Activated CD8-positive, alpha-beta T cell treated with anti-CD3 and anti-CD28 coated beads, Interleukin-2, amount 10 ng/mL, durations not matched to agents 7 days and 5 days (primary cell): ENCODE measurements at places on chromosomes 13 and 19. TPM values are rescaled to one million over a fixed set of nuclear protein-coding genes. Genes with fewer than 3 reads are reported as not detected.

PABPC3 gene
- 0.63 TPM for total RNA-seq

CCDC8 gene
- total RNA-seq = not detected

ITPKC gene
- 5.3 TPM for total RNA-seq

CEACAM5 gene
- not detected for total RNA-seq
